ENCODE measurements at places on chromosomes 11 and 22.

DNA sequence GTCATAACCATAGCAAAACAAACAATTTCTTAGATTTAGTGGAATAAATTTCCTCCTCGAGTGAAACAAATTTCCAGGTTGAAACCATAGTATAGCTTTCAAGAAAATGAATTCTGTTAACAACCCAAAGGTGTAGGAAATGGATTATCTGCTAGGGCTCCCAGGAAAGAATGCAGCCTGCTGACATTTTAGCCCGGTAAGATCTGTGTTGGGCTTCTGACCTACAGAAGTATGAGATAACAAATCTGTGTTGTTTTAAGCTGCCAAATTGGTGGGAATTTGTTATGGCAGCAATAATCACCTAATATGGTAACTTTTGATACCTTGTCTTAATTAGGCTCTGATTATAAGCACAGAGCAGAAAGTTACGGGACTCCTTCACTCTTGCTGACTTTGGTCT, 32.0 kb upstream of the OR6M1 start:
- no peak for DNase-seq

GRCh38 chr11:110338684-110339083, 42.3 kb upstream of the RDX start:
- DNase-seq: no peak

DNA sequence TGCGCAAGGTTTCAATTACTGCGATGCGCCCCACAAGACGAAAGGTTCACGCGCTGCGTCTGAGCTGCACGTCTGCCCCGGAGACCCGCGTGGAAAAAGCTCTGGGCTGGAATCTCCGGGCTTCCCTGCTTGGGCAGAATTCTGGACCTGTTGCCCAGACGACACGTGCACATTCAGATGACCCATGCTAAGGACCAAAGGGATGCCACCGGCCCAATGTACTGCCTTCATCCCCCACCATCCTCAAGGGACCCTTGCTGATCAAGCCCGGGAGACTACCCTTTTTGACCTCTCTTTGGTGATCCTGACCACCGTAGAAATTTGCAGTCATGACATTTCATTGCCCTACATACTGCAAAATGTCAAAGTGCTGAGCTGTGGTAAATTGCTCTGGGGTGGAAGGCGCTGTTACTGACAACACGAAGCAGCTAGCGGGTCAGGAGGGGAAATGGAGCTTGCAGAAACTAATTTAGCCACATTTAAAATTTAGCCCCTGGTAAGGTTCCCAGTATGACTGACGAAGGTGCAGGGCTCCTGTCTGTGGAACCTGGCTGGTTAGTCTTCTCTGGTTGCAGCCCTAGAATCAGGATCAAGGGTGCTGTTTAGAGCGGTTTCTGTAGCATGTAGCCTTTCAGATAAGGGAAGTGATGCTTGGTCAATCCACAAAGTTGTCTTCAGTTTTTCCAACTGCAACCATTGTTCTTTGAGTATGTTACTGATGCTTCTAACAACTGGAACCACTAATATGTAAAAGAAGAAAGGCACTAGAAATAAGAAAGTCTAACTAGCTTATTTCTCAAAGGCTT, 81.9 kb downstream of the PRR5L start:
- DNase-seq: no peak

- DNase-seq: no peak
Measured at GRCh38 chr11:109994907-109995306, 98.3 kb upstream of the ZC3H12C start.

DNA sequence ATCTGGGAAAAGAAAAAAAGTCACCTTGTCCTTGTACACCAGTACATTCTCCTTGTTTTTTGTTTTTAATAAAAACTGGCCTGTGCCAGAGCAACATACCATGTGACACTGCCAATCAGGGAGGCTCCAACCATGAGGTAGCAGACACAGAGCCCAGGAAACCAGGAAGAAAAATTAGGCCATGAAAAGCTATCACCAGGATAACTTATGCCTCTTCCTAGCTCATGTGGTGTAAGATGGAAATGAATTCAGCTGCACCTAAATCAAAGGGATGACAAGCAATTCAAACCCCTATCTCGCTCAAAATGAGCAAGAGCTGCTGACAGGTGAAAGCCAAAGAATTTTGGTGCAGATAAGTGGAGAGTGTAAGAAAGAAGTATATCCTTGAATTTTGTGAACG, 7.7 kb downstream of the DRD2 start:
- no peak for DNase-seq

GRCh38 chr11:66240781-66241136, 27.7 kb upstream of the RAB1B start:
- DNase-seq: no peak

DNA sequence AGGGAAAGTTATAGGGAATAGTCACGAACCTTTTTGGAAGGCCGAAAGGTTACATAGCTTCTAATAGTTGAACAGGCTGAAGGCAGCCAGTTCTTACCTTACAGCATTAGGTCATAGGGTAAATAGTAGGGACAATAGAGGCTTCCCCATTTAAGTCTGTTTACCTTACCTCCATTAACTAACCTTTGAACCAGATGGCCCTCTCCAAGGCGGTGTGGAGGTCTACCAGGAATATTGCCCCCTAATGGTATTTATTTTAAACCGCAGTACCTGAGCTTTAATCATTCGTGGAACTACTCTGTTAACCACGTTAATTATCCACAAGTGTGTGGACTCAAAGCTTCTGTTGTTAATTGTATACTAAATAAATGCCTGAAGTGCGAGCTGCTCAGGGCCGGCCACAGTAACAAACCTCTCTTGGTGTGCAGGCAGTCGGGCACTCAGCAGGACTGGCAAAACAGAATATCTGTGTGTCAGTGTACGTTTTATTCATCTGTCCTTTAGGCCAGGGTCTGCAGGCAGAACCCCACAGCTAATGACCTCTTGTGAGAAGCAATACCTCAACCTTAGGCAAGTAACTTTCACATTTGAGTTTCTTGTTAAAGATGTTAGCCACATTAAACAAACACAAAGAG, 81.7 kb downstream of the PRCP start:
- no peak for DNase-seq

DNA sequence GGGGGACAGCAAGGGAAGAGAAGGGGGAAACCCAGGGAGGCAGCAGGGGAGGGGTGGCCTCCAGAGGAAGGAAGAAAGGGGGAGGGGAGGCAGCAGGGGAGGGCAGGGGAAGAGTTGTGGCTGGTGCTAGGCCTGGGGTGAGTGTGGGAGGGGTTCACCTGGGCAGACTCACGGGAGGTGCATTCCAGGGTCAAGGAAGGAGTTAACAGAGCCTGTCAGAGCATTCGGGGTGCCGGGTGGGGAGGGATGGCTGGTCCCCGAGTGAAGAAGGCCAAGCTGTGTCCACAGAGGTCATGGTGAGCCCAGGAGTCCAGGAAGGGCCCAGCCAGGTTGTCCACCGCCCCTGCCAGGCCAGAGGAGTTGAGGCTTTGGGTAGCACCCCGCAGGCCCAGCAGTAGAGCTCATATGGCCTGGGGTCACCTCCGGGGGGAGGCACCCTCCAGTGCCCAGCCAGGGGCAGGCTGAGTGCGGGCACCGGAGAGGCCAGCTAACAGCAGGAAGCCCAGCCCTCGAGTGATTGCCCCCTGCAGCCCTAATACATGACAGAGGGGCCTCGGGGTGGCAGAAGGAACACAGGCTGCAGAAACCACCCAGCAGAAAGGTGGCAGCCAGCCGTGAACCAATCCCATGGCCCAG, 31.1 kb upstream of the PPARA start:
- DNase-seq: no peak

GRCh38 chr11:82680252-82680651, 53.4 kb downstream of the FAM181B start:
- DNase-seq: no peak

Measured in breast epithelium (tissue), 4 donors.